HuH-7.5 (cell line): ENCODE measurements at places on chromosomes 2 and 18.

DNA sequence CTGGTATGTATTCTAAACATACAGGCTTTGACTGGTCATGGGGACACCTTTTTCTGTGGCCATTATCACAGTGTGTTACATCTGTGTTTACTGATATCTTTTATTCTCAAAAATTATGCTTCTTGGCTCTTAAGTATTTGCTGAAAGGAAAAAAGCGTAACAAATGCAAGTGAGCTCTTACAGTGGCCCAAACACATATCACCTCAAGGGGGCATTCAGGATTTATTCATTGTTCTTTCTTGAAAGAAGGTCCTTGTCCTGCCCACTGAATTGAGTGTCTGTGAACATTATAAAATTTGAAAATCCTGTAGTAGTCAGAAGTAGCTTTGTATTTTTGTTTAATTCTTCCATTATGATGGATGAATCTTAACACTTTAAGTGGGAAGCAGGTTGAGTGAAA is 454.5 kb downstream of the XIRP2 start:
- DNase-seq: no peak

GRCh38 chr2:12341920-12342319 is 374.8 kb upstream of the TRIB2 start:
- no peak for DNase-seq

- no peak for DNase-seq
Observed at GRCh38 chr2:233032551-233033320, at the start of gene NEU2. Gene NEU2 (plus strand): TSS chr2:233032672. CDS start chr2:233032672, 0 bp downstream.

DNA sequence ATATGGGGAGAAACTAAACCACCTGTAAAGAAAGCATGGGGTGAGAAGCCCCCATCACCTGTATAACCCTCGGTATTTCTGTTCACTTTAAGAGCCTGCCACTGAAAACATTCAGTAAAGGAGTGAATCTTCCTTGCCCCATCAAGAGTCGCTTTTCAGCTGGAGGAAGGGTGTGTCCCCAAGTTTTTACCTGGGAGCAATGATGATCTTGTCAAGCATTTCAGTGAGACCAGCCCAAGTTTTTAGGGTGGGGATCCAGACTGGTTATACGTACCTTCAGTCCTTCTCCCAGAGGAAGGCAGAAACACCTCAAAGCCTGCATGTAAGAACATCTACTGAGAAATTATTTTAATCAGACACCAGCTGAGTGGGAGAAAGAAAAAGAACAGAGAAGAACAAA is at the start of gene DSG1:
Gene DSG1, plus strand, starts transcription at position 301 of the 400 bp plus-strand sequence. CDS start 141 bp downstream, outside the sequence.
- no peak for DNase-seq

- DNase-seq: no peak
Observed at GRCh38 chr18:37275237-37275741, 290.3 kb downstream of the CELF4 start.
